ENCODE measurements at places on chromosomes 1 and 21. TPM values are rescaled to one million over a fixed set of nuclear protein-coding genes. Genes with fewer than 3 reads are reported as not detected.

Gene CR1L
- 0.42 TPM for polyA plus RNA-seq

DNA sequence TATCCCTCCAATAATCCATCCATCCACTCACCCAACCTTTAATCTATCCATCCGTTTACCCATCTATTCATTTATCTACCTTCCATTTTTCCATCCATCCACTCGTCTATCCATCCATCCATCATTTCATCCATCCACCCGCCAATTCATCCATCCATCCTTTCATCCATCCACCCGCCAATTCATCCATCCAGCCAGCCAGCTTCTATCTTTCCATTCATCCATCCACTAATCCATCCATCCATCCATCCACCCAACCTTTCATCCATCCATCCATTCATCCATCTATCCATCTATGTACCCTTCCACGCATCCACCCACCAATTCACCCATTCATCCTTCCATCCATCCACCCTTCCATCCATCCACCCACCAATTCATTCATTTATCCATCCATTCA, 10.5 kb upstream of the CASZ1 start:
- no peak for DNase-seq

Gene GPATCH4
- polyA plus RNA-seq: 28.5 TPM

- DNase-seq: no peak
These were observed 918.8 kb upstream of the TMPRSS15 start for GRCh38 chr21:19322360-19322759.

Gene KIF17
- polyA plus RNA-seq: 12.1 TPM

GRCh38 chr1:204697893-204698292, 12.4 kb upstream of the LRRN2 start:
- DNase-seq: no peak

Gene TMOD4
- polyA plus RNA-seq: 2.4 TPM
